ENCODE measurements at places on chromosomes 1 and 21.
A peak's percentile ranks its signal among the peaks of the same experiment; 100 is the strongest.

DNA sequence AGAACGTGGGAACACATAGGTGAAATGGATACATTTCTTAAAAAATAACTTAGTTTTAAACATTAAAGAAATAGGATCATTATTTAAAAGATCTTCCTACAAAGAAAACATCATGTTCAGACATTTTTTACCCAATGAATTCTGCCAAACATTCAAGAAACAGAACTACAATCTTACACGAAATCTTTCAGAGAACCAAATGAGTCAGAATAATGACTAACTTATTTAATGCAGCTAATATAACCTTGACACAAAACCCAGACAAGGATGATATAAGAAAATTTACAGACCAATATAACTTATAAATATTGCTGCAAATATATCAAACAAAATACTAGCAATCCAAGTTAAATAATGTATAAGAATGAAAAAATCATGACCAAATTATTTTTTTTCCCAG, 220.1 kb upstream of the KCNK2 start:
- no peak for DNase-seq

GRCh38 chr1:85314726-85315125, 38.3 kb upstream of the BCL10 start:
- DNase-seq: no peak

DNA sequence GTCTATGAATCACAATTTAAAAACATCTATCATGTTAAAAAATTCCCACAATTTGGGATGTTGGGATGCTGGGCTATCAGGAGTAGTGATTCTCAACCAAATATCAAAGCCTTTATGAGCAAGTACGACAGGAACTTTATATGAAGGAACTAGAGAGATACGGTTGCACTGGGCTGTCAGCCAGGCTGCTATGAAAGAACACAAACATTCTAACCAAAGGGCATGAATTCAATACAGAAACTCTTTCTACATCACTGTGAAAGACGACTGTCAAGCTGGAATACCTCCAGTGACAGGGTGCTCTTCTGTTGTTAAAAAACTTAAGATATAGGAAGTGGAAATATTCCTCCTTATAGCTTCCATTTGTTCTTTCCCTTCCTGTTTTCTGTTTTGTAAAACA, 9.8 kb downstream of the CACNA1E start:
- no peak for DNase-seq

DNA sequence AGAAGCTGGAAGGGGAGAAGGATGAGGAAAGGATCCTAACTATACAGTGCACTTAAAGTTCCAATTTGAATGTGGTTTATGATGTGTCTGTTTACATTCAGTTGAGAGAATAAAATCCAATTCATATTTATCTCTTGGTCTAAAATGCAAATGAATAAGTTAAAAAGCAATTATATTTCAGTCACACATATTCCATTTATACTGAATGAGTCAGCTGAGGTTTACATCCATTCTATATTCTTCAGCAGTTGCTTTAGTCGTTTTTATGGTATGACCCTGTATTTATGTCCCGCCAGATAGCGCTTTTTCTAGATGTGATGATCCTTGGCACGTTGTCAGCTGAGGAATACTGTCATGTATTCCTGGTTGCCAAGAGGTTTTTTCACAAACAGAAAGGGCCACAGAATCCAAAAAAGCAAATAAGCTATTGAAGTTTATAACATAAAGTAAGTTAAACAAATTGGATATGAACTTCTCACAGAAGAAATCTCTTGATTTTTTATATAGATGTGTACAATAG, 866.2 kb downstream of the NCAM2 start:
- DNase-seq: no peak

DNA sequence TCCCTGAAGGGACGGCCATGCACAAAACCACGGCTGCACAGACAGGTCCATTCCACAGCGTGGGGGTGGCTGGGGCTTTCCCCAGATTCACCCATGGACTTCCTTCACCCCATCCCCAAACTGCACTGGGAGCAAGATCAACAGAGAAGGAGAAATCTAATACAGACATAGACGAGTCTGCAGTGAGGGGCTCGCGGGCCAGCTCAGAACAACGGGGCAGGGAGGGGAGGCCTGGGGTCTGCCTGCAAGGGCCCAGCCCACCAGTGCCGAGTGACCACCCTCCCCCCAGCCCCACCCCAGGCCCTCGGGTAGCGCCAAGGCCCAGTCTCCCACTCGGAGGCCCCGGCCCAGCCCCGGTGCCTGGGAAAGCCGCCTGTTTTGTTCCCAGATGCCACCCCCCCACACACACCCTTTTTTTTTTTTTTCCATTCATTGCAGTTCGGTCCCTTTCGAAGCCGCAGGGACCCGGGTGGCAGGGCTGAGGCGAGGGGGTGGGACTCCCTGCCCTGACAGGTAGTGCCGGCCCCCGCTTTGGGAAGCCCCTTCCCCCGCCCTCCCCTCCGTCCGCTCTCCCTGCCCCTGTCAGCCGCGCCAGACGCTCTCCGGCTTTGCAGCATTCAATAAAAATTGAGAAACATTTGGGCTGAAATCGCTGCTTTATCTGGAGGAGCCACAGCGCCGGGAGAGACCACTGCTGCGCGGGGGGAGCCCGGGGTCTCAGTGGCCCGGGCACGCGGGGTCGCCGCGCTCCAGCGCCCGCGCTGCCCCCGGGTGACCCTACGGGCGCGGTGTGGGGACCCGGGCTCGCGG, 543 bp upstream of the EPHB2 start:
- peak; percentile 46 for DNase-seq

- DNase-seq: no peak
Measured at GRCh38 chr1:43914576-43915525, 18.8 kb upstream of the ARTN start.

- DNase-seq: no peak
Measured at GRCh38 chr1:26833432-26834405, 7.2 kb downstream of the ZDHHC18 start.

DNA sequence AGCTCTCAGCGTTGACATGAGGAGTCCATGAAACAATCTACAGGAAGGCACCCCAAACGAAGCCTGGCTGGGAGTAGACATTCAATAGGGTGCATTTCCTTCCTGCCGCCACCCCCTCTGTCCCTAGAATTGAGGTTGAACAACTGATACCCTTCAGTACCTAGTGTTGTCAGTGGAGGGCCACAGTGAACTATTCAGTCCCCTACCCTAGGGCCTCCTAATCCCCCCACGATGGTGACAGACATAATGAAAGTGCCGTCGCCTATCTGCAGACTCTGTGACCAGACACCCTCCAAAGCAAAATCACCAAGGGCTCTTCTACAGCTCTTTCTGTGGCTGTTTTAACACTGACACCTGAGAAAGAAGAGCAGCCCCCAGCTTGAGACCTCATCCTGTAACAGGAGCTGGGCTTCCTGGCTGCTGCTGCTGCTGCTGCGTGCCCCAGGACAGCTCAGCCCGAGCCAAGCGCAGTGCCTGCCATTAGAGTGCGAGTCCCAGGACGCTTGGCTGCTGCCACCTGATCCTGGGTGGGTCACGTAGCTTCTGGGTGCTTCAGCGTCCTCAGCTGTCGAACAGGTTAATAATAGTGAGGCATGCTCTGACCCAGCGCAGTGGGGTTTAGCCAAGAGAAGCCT, 183.0 kb downstream of the ZBTB18 start:
- peak; percentile 40 for DNase-seq

- no peak for DNase-seq
Measured at GRCh38 chr1:226209307-226210059, 14.0 kb upstream of the MIXL1 start.

DNA sequence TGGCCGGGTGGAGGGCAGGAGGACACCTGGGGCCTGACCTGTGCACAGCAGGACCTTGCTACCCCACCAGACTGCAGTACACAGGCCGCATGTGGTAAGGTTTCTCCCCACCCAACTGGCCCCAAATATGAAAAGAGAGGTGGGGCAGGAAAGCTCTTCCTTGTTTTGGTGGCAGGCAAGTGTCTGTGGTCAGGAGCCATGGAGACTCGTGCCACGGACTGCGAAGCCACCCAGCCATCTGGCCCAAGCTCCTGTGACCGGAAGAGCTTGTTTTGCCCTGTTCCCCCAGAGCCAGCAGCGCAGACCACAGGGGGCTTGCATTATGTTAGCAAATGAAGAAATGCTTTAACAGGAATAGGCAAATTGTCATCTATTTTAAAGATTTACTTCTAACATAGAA, 54.9 kb downstream of the OLIG1 start:
- DNase-seq: no peak

DNA sequence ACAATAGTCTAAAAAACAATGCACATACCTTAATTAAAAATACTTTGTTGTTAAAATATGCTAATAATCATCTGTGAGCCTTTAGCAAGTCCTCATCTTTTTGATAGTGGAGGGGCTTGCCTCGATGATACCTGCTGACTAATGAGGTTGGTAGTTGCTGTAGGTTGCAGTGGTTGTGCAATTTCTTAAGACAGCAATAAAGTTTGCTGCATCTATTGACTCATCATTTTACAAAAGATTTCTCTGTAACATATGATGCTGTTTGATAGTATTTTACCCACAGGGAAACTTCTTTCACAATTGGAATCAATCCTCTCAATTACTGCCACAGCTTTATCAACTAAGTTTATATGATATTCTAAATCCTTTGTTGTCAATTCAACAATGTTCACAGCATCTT, 7.6 kb downstream of the C1orf87 start:
- DNase-seq: no peak

All from NCI-H1436 (cell line).